Ammon's horn (tissue), 1 donor: ENCODE measurements at places on chromosomes 12 and 14.
A peak's percentile ranks its signal among the peaks of the same experiment; 100 is the strongest.

DNA sequence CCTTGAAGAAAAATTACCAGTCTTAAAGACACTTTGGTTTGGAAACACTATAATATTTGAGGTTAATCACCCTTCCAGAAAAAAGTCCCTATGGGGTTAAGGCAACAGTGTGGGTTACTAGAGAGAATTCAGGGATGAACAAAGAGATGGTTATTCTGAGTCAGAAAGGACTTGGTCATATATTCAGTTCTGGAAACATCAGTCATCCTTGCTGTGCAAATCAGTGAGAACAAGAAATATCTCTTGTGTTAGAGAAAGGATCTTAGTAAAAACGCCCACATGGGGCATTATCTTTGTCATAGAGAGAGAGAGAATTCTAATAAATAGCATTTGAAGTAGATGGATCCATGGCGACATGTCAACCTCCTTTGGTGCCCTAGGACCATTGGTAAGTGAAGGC lies 59.4 kb upstream of the E2F7 start:
- DNase-seq = no peak

DNA sequence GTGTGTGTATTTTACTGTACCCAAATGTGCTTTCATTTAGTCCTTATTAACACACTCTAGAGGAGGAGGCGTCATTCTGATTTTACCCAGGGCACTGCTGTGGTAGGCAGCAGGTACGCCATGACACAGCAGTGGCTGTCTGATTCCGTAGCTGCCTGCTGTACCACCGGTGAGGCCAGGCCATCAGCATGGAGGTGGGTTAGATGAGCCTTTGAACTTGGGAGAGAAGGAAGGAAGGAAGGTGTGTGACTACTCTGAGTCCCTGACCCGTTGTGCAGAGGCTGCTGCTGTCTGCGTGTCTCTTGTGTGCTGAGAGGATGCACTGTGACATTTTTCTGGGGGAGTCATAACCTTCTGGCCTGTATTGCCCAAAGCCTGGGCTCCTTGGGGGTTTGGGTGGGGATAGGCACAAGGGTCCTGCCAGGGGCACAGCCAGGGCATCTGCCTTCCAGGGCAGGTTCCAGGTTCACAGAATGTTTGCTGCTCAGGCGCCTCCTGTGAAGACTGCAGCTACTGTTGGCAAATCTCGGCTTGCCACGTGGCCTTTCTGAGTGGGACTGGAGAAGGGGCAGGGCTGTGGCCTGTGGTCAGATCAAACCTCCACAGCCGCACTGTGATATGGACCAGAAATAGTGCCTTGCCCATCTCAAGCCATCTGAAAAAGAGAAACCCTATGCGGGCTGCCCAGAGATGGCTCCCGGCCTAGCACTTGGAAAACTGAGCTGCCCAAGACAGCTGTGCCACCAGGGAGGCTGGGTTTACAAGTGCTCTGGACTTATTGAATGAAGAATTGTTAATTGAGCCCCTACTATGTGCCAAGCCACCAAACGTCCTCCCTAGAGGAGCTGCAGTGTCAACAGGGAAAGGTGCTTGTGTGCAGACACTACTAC lies 47.1 kb downstream of the MLXIP start:
- DNase-seq = no peak

- no peak for DNase-seq
Observed at GRCh38 chr12:118102609-118103008, 1.2 kb downstream of the VSIG10 start.

GRCh38 chr14:25400607-25401206 lies 350.8 kb upstream of the STXBP6 start:
- peak; percentile 67 for DNase-seq

GRCh38 chr12:123936956-123937706 lies 35.5 kb downstream of the CCDC92 start:
- no peak for DNase-seq

GRCh38 chr14:104731320-104732294 lies 7.6 kb downstream of the ADSS1 start:
- no peak for DNase-seq

GRCh38 chr12:110568752-110569151 lies 14.4 kb downstream of the PPTC7 start:
- DNase-seq = no peak

- DNase-seq = no peak
Observed at GRCh38 chr12:110756611-110757010, 13.9 kb upstream of the PPP1CC start.

DNA sequence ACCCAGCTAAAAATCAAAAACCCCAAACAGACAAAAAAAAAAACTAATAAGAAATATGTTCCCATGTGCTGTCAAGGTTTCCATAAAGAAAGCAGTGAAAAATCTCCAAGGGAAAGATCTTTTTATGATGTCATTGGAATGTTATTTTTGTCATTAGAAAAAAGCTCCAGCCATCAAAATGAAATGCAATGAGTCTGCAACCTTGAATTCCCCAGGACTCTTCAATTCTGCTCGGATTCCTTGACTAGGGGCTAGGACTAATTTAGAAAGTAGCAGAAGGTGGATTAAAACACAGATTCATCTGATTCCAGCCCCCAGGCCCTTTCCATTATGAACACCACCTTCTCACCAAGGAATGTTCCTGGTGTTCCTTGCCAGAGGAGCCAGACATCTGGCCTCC lies 6.0 kb upstream of the PCNX1 start:
- no peak for DNase-seq

DNA sequence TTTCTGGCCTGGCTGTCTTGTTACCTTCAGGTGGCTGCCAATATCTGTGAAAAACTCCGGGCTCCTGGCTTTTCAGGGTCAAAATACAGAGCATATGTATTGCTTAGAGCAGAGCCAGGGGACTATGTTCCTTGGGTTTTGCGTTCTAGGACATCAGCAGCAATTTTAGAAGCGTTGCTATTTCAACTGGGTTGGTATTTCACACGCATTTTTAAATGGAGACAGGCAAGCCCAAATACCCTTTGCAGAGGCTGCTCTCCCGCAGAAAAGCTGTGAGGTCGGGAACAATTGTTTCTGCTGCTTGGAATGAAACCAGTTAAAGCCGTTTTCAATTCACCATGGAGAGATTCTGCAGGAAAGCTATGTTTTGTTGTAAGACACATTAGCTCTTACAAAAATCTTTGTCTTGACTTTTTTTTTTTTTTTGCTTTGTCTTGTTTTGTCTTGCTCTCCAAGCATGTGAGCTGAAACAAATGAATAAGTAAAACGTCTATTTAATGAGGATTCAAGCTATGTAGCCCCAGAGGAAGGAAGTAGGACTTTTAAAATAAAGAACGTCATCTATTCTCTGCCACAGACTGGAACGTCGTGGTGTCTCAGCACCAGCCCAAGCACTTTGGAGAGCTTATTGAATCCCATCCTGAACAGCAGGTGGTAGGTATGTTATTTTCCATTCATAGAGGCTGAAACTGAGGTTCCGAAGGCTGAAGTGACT lies 181.0 kb upstream of the TBX3 start:
- no peak for DNase-seq

- DNase-seq = no peak
Observed at GRCh38 chr14:52590318-52590717, 37.7 kb downstream of the GPR137C start.

DNA sequence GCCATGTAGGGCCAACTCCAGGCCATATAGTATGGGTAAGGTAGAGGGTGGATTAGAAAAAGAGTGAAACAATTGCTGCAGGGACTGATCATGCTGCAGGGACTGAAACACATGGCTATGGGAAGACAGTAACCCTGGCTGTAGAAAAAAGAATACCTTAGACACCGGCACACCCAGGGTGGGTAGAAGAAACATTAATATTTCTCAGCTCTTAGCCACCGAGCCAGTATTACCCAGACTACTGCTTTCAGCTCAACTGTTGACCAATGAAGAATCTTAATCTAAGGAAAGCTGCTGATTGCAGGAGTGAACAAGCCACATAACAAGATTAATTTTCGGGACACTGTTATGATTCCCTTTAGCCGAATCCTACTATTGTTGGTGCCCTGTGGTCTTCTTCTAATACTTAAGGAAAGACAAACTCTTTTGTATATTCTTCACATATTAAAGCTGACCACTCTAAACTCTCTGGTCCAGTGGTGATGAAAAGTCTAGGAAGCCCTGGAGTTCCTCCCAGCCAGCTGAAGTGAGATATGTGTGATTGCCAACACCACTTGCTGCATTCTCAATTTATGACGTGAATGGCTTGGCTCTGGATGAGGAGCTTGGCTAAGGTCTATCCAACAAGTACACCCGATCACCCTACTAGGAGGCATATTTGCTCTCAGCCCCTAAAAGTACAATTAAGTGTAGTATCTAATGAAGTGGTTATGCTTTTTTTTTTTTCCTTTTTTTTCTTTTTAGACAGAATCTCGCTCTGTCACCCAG lies 69.2 kb downstream of the NOVA1 start:
- DNase-seq = no peak

DNA sequence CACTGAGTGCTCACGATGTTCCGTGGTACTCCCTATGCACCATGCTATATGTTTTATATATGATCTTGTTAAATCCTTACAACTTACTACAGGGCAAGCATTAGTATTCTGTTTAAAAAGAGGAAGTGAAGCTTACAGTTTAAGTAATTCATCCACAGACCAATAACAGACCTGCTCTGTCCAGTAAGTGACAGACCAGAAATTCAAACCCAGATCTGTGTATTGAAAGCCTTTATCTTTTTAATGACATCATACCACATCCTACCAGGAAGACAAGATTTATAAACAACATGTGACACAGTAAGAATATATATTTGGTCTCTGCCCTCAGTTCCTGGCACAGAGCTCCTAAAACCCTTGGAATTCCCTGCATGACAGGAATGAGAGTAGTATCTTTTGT lies 206.5 kb downstream of the STXBP6 start:
- DNase-seq = no peak

- peak; percentile 36 for DNase-seq
Observed at GRCh38 chr12:116964054-116965050, 53.6 kb downstream of the FBXW8 start.

DNA sequence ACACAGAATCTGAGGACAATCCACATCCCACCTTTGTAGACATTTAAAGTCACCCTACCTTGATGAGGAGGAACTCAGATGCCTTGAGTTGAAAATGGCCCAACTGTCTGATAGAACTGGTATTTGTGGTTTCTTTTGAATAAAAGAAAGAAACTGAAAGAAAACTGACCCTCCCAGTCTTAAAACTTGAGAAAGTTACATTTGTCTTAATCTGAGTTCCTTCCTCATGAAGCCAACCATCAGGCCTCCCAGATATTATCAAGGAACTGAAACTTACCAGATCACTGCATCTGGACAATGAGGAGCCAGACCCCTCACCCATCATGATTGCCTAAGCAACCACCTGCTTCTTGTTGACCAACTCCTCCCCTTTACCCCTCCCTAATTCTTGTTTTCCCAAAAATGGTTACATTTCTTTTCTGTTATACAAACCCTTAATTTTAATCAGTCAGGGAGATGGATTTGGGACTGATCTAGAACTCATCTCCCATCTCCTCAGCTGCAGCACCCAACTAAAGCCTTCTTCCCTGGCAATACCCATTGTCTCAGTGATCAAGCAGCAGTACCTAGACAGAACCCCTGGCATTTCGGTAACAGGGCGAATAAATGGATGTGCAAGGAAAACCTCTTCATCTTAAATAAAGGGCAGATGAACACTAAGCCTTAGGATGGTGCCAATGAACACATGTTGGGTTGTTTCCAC lies 72.0 kb upstream of the RESF1 start:
- no peak for DNase-seq

DNA sequence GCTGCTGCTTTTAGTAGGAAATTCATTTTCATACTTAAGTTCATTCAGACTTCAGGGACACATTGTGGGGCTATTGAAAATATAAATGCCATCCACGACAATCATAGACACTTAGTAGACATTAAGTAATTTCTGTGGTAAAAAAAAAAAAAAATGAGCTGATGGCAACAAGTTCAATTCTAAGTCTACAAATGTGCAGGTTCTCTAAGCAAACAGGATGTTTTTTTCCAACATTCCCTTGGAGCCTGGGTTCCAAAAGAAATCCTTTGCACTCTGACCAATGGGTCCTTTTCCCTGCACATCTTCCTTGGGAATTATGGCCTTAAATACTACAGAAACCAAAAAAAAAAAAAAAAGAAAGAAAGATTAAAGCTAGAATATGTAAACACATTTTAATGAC lies 175.6 kb upstream of the HIF1A start:
- no peak for DNase-seq

DNA sequence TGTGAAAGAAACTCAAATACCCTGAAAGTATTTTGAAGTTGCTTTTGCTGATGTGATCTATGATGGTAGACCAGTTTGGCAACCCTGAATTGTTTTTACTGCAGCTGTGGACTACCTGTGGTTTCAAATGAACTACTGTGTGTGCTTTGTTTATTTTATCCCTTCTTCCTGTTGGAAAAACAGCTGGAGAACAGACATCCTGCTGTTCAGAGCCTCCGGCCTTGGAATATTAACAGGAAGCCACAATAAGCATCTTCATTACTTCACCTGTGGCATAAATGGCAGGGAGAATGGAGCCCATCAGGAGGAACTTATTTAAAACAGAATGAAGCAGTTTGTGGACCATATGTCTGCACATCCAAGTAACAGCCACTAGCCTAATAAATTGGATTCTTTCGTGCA lies 104.8 kb downstream of the DUSP6 start:
- DNase-seq = no peak

DNA sequence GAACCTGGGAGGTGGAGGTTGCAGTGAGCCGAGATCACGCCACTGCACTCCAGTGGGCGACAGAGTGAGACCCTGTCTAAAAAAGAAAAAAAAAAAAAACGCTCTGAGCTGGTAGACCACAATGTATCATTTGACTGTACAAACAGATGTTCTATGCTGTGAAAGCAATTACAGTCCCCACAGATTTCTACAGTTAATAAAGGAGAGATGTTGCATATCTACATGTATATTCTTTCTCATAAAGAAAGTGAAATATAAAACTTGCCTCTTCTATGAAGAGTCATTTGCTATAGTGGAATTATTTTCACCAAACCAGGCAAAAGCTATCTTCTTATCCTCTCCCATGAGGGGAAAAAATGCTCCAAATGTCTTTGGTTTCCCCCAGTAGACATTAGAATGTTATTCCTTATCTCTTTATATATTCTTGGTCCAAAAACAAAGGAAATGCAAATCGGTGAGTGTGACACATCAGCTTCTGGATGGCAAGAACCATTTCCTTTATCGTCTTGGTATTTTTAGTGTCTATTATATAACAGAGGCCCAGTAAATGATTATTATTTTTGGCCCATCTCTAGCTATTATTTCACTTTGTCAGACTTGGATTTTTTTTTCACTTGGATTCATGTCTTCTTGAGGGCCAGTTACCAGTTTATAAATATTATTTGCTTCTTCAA lies 230.4 kb downstream of the SSPN start:
- no peak for DNase-seq

DNA sequence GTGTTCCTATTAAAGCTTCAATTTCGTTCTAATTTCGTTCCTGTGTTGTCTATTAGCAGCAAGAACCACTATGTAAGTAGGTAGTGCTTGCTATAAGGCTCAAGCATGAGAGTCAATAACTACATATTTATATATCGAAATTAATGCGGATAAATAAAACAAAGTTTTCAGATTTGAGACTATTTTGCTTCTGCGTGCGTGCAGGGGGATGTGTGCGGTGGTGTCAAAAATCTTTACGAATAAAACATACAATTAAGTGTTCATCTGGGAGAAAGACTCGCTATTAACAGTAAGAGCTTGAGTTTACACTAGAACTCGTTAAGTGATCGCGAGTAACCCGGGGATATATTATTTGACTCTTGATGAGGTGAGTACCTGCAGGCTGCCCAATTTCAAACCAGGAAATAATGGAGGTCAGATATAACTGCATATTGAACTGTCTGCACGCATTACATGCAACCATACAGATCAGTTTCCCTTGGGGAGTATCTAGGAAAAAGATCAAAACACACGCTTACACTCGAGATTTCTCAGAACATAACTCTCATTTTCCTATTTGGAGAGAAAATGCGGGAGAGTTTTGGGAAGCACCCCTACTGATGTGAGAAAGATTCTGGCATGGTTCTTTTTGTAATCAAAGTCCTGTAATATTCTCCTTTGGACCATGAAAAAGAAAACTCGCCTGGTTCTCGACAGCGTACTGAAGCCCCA lies 813 bp downstream of the TWF1 start:
- DNase-seq = no peak
